ENCODE measurements at places on chromosomes 12 and 14.

- DNase-seq = no peak
These were observed 97.2 kb upstream of the SLC24A4 start for GRCh38 chr14:92225731-92226130.

DNA sequence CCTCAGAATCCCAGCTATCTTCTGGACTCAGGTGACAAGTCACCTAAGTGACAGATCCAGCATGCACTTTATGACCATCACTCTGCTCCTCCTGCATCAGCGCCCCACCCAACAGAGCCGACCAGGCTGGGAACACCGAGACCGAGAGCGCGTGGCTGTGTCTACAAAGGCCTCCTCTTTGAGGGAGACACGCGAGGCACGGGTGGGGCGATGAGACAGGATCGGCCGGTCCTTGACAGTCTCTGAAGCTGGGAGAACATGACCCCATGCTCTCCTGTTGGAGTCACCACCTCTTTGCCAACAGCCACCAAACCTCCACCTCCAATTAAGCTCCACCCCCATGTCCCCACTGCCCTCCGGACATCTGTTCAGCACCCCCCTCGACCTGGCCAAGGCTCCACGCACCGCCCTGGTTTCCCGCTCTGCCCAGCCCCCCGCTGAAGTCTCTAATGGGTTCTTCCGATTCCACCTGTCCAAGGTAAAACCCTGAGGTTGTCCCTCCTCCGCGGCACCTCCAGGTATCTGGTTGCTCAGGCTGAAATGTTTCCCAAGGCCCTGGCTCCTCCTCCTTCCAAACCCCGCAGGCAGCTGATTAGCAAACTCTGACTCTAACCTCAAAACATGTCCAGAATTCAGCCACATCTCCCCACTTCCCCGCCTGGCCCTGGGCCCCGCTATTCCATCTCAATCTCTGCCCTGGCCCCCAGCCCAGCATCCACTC, 31.5 kb downstream of the HSP90AA1 start:
- no peak for DNase-seq

GRCh38 chr14:55370883-55371455, 40.7 kb downstream of the ATG14 start:
- no peak for DNase-seq

- no peak for DNase-seq
These were observed 382.5 kb upstream of the ATP2B1 start for GRCh38 chr12:90090929-90091651.

- DNase-seq = peak; percentile 96
These were observed at the start of gene CNPY2 for GRCh38 chr12:56315622-56316473. Gene CNPY2, minus strand, starts transcription at chr12:56315988. Its CDS starts 771 bp downstream, at chr12:56315217.

DNA sequence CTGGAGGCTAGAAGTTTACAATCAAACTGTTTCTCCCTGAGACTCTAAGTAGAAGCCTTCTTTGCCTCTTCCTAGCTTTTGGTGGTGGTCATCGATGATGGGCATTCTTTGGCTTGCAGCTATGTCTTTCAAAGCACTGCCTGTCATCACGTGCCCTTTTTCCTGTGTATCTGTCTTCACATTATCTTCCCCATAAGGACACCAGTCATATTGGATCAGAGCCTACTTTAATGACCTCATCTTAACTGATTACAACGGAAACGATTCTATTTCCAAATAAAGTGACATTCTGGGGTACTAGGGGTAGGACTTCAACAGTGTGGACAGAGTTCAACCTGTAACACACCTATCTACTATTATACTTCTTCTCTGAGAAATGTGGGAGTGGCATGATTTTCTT, 31.1 kb upstream of the IFNG-AS1 start:
- DNase-seq = no peak

- peak; percentile 76 for DNase-seq
These were observed 115.8 kb downstream of the DAD1 start for GRCh38 chr14:22472935-22473854.

DNA sequence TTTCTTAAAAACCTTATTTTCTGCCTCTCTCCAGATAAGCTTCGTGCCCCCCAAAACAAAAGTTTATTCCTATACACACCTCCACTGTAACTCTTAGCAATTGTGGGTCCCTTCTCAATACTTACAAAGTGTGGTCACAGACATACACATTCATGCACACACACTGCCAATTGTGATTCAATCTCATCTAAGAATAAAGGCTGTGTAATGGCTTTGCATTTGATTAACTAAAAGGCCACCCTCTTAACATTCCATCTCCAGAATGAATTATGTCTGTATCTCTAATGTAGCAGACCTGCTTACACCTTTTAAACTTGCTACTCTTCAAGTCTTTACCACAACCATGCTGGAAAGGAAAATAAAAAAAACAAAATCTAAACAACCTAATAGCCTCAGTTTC, 49.5 kb downstream of the MYF5 start:
- no peak for DNase-seq

GRCh38 chr12:43544703-43545102, 7.3 kb downstream of the ADAMTS20 start:
- no peak for DNase-seq

- no peak for DNase-seq
These were observed 7.9 kb downstream of the OTOGL start for GRCh38 chr12:80107221-80107620.

DNA sequence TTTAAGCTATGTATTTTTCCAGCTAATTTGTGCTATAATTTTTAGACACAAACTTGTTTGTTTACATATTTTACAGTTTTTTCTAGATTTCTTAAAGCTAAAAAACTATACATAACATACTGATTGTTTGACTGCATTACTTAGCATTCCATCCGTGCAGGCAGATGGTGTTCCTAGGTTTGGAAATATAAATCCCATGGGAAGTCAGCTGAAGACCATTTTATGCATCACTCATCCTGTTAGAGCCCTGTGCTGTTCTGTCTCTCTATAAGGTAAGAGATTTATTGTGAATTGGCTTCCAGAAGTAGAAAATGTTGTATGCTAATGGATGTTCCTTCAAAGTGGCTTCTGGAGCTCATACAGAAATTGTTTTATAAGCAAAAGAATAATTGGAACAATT, 31.1 kb downstream of the RMST start:
- no peak for DNase-seq

DNA sequence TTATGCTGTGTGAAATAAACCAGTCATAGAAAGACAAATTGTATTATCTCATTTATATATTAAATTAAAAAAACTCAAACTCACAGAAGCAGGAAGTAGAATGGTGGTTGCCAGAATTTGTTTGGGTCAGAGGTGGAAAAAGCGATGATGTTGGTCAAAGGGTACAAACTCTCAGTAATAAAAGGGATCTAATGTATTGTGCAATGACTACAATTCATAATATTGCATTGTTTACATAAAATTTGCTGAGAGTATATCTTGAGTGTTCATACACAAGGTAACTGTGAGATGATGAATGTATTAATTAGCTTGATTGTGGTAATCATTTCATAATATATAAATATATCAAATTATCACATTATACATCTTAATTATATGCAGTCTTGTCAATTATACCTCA, 56.7 kb downstream of the FOXG1 start:
- DNase-seq = no peak

DNA sequence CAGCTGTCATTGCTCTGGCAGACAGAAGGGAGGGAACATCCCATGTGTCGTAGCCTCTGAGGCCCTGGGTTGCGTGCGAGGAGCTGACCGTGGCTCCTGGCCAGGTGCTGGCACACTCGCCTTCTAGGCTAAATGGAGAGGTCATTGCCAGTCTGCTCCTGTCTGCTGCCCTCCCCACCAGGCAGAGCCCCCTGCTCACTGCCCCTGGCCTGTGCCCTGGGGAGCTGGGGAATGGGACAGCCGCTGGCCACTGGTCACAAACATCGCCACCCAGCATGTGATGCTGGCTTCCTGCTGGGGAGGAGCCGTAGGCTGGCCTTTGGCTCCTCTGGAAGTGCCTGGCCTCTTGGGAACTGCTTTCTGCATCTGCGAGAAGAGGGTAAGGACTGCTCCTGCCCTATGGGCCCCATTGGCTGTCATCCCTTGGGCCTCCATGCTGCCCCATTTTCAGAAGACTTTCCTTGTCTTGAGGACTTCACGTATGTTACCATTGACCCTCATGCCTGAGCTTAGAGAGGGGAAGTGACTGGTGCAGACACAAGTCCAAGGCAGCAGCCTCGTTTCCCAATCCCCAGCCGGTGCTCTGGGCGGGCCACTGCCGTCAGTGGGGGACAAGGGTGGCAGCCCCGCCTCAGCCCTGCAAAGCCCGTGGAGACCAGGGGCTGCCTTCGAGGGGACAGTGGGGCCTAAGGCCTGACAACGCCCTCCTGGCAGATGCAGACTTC, 2.0 kb upstream of the TNFAIP2 start:
- peak; percentile 50 for DNase-seq

DNA sequence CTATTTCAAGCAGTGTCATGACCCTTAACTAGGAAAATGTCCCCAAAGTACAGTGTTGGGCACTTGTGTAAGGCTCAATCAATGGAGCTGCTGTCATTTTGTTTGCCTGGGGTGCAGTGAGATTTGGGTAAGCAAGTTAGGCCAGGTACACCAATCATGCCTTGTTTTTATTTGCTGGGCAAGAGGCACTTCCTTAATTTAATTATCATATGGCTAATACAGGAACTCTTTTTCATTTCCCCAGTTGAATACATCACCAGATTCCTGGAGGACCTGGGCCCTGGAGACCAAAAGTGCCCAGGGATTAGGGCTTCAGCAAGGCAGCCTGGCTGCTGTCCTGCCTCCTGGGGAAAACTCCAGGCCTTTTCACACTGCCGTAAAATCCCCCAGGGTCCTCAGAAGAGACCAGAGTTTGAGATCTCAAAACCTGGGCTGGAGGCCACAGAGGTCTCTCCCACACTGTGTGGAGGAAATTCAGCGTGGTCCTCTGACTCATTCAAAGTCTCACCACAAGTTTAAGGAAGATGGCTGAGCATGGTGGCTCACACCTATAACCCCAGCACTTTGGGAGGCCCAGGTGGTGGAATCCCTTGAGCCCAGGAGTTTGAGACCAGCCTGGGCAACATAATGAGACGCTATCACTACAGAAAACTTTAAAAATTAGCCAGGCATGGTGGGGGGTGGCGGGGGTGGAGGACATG, 28.4 kb upstream of the FOXN3 start:
- DNase-seq = no peak

- DNase-seq = no peak
These were observed 7.6 kb upstream of the SIX1 start for GRCh38 chr14:60656686-60657455.

DNA sequence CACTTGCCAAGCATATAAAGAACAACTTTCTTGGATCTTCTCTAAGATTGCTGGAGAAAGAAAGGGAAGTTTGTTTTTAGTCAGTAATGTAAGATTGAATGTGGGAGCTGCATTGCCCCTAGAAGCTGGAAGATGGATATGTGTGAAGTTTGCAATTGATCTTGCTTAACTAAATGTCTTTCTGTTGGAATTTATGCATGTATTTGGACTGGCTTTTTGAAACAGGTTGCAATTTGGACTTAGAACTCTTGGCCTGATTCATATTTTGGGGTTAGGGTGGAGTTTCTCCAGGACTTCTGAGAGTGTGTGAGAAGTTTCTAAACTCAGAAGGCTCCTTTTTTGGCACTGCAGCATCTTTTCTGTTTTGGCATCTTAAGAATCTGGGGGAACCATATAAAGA, 26.4 kb downstream of the IFT43 start:
- DNase-seq = no peak

GRCh38 chr14:22781301-22781991, 15.0 kb downstream of the OXA1L start:
- DNase-seq = peak; percentile 21

- no peak for DNase-seq
These were observed 3.4 kb downstream of the TXNRD1 start for GRCh38 chr12:104218935-104219334.

- DNase-seq = no peak
These were observed 44.8 kb upstream of the GUCY2C start for GRCh38 chr12:14741153-14741552.

DNA sequence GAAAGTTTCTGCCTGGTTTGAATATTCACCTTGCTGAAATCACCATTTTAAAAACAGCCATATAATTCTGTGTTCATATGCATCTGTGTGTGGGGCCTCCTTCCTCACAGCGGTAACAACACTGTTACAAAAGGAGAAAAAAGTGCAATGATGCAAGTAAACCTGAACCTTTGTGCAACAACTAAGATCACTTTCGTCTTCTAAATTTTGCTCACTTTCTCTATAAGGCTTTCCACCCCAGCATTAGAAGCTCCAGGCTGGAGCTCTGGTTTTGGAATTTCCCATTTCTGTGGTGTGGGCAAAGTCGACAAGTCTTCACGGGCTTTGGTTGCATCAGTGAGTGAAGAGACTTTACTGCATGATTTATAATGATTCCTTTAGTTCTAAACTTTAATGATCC, 18.4 kb downstream of the FGD6 start:
- DNase-seq = no peak

DNA sequence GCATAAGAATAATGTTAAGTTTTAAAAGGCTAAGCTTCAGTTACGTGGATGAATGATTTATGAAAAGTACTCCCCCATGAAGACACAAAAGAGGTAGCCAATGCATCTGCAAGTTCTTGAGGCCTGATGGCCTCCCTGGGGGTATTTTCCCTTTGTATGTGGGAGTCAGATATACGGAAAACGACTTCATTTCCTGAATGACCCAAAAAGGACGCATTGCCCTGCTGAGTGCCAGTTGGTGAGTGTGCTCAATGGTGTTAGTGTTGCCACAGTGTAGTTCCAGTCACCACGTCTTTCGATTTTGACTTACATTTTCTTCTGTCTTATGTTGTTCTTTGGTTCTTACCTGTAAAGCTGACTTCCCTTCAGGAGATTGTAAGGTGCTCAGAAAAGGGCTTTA, 8.0 kb downstream of the ETV6 start:
- no peak for DNase-seq

- no peak for DNase-seq
These were observed 529.6 kb upstream of the TBX3 start for GRCh38 chr12:115213538-115214016.

DNA sequence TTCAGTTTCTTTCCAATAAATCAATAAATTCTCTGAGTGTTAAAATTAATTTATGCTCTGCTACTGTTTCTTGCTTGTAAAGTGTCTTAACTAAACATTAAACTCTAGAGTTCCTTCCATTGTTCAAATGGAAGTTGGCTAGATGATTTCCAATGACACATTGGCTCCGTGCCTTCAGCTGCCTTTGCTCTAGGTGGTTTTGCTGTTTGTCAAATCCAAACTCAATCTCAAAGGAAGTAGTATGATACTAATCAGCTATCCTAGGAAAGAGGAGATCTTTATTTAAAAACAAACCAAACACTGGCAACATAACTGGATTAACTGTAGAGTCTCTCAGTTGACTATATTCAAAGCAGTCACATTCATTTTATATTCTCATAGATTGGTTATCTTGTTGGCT, 356.4 kb downstream of the FOXG1 start:
- no peak for DNase-seq

DNA sequence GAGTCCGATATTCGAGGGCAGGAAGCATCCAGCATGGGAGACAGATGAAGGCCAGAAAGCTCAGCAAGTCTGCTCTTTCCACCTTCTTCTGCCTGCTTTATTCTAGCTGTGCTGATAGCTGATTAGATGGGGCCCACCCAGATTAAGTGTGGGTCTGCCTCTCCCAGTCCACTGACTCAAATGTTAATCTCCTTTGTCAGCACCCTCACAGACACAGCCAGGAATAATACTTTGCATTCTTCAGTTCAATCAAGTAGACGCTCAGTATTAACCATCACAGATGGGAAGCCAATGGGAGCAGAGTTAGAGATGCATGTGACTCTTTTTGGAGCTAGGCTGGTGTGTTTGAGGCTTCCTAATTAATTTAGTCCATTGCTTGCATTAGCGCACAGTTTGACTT, 17.0 kb downstream of the C12orf75 start:
- no peak for DNase-seq

Data from Ammon's horn (tissue), 1 donor.